ENCODE measurements at places on chromosomes 11 and 22.

DNA sequence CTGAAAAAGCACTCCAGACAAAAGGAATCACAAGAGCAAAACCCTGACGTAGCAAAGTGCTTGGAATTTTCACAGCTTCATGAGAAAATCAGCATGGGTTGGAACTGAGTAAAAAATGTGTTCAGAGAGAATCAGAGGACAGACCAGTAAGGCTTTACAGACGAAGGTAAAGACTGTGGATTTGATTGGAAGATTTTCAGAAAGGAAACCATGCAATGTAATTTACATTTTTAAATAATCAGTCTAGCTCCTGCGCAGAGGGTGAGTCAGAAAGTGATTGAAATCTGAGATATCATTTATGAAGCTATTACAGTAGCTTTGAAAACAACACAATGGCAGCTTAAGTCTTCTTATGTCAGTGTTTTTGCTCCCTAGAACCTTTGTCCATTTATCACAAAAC, 1122.3 kb downstream of the LRRC4C start:
- no peak for DNase-seq

DNA sequence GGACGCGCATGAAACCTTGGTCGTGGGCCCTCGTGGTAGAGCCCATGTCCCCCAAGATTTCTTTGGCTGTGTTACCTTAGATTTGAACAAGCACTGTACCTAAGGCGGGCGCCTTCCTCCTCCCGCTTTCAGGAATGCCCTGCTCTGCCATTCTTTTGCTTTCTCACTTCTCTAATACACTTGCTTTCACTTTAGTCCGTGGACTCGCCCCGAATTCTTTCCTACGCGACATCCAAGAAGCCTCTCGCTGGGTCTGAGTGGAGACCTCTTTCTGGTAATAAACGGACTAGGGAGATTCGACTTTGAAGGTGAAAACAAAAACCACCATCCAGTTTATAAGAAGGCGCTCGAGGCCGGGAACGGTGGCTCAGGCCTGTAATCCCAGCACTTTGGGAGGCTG, 1.2 kb upstream of the NUP50 start:
- DNase-seq = no peak

DNA sequence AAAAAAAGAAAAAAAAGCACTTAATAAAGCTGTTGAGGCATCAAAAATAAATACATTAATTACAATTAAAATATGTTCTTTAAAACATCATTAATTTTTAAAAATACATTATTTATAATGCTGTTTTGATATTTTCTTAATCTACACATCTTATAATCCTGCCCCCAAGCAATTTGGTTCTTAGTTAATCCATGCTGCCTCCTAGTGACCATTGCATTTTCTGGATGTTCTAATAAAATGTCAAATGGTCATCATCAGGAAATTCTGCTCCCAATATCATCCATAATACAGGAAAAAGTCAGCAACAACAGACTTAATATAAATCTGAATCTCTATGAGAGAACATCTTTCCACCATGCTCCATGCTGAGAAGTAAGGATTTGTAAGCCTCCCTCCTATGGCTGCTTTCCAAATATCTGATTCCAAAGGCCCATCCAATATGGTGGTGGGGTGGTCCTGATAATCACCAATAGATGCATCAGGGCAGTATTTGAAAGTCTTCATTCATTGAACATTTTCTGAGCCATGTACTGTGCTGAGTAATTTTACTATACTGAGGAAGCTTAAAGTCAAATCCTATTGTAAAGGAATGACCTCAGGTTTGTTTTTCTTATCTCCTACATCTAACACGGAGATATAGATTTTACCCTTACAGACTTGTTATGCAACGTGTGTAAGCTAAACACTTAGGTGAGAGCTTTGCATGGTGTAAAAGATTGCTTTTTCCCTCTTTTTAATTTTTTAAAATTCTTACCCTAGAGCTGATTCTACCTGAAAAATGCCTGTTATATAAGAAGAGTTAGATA, 124.7 kb upstream of the BMAL1 start:
- DNase-seq = peak; percentile 24

GRCh38 chr11:22477312-22477711, 139.1 kb downstream of the SLC17A6 start:
- no peak for DNase-seq

- DNase-seq = no peak
Measured at GRCh38 chr11:118175993-118176777, at the start of gene SCN2B. Gene SCN2B, minus strand, starts transcription at chr11:118176639. Its CDS starts 208 bp downstream, at chr11:118176431.

DNA sequence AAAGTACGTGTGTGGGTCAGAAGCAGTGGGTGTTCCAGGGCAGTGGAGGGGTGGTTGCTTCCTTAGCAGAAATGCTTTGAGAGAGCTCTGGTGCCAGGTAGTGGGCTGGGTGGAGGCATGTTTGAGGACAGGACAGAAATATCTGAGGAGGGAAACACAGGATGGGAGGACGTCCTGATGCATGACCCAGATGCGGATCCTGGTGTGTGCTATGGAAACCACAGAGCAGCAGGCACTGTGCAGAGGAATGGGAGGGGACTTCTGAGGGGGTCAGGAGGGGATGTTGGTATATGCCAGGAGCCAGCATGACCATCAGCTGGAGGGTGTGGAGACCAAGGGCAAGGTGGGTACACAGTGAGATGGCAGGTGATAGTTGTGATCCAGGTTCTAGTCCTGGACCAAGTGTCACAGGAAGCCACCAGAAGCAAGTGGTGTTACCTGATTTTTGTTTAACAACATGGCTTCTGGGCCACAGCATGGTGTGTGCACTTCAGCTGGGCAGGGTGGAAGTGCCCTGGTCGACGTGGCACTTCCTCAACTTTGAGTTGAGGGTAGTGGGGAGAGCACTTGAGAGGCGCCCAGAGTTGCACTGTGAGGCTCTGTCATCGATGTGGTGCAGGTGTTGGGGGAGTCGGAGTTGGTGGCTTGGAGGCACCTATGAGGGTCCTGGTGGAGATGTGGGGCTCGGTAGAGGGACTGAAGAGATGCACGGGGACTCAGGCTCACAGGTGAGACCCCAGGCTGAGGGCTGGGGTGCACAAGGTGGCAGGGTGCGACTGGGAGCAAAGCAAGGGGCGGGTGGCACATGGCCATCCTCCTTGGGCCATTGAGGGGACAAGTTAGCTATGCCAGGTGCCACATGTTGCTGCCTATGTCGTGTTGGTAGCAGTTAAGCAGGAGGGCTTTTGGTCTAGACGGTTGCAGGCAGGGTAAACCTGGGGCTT, 7.5 kb downstream of the DGCR8 start:
- DNase-seq = no peak

DNA sequence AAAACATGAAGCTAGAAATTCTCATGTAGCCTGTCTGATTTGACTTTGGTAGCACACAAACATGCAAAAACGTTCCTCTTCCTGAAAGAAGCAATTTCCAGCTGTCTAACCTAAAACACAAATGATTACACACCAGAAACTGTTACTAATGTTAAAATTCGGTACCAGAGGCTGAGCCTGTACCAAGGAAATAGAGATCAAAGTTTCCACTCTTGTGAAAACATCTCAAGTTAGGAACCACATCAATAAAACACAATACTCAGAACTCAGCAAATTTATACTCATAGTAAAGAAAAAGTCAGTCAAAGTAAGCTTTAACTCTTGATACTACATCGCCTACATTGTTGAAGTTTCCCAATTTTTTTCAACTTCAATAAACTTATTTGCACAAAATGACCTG, 107.8 kb downstream of the FCHSD2 start:
- DNase-seq = no peak

DNA sequence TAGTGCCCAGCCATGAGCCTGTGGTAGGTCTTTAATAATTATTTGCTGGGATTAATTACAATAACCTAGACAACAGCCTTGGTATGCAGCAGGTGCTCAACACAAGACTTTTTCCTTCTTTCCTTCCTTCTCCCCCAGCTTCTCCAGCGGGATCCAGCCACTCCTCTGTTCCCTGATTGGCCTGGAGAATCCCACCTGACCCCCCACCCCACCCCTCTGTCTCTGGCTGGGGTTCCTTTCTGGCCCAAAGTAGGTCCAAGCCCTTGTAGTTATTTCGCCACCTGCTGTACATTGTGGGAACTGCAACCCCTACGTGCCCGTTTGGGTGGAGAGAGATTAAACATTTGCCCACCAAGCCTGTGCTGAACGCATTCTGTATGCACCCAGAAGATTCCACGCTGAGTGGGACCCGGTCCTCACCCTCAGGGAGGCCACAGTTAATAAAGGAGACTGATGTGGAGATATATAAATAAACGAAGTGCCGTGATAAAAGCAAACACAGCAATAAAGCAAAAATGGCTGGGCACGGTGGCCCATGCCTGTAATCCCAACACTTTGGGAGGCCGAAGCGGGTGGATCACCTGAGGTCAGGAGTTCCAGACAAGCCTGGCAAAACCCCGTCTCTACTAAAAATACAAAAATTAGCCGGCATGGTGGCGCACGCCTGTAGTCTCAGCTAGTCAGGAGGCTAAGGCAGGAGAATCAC, 32.1 kb upstream of the DGKZ start:
- peak; percentile 64 for DNase-seq

DNA sequence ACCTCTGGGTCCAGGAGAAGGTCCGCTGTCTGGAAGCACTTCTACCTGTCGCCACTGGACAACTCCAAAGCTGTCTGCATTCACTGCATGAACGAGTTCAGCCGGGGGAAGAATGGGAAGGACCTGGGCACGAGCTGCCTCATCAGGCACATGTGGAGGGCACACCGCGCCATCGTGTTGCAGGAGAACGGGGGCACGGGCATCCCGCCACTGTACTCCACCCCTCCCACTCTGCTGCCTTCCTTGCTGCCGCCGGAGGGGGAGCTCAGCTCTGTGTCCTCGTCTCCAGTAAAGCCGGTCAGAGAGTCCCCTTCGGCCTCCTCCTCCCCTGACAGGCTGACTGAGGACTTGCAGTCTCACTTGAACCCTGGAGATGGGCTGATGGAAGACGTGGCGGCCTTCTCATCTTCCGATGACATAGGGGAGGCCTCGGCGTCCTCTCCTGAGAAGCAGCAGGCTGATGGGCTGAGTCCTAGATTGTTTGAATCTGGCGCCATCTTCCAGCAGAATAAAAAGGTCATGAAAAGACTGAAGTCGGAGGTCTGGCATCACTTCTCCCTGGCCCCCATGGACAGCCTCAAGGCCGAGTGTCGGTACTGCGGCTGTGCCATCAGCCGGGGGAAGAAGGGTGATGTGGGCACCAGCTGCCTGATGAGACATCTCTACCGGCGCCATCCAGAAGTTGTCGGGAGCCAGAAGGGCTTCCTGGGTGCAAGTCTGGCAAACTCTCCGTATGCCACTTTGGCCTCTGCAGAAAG, 31.0 kb downstream of the ZBED4 start:
- no peak for DNase-seq

DNA sequence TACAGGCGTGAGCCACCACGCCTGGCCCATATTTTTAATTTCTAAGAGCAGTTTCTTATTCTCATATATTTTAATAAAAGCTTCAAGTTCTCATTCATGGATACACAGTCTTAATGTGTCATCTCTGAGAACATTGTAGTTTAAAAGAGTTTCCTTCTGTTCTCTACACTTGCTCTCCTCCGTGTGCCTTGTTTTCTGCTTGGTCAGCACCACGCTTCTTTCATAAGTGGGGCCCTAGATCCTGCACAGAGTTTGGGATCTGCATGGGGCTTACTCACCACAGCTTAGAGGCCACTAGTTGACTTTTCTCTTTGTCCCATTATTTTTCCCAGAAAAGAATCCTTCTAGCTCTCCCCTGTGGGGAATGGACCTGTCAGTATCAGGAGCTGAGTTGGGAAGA, 58.8 kb downstream of the PPP6R2 start:
- no peak for DNase-seq

DNA sequence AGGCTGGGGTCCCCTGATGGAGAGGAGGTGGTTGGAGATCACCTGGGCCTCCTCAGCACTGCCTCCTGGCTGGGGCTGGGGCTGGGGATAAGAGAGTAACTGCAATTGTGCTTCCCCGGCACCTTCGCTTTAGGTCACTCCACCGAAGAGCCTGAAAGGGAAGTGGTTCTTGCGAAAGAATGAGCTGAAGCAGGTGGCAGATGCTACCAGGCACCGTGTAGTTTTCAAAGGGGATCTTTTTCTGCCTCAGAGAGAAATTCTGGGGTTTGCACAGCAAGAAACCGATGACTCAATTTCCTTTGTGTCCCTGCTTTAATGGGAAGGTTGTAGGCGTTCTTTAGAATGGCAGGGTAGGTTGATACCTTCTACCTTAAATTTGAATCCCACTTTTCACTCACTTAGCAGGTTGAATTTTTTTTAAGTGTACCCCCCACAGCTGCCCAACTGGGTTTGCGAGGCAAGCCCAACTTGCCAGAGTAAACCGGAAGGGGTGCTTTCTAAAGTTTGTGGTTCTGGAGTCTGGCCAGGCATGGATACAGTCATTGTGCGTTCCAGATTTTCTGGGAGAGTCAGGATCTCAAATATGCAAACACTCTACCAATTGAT, 5.3 kb downstream of the CD44 start:
- DNase-seq = no peak

GRCh38 chr11:108865406-108865805, 200.5 kb downstream of the DDX10 start:
- no peak for DNase-seq

DNA sequence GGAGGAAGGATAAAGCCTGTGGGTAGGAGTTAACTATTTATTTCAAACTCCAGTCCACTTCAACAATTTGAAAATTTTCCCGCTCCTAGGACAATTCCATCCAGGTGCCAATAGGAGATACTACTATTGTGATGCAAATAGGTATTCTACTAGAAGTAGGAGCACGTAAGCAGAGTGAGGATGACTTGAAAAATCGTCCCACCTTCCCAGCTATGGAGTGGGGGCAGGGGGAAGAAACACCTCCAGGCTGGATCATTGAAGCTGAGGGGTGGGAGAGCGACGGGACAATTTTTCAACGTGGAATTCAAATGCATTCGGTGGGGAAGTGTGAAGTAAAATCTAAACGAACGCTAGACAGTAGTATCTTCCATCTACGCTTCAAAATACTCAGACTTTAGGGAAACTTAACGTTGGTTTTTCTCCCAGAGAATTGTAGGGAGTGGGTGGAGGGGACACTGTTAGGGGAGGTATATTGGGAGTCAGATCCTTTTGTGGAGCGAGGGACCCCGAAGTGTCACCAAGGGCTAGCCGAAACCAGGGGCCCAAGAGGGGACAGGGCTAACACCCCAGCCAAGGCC, 523 bp upstream of the ARHGAP42 start:
- DNase-seq = no peak

DNA sequence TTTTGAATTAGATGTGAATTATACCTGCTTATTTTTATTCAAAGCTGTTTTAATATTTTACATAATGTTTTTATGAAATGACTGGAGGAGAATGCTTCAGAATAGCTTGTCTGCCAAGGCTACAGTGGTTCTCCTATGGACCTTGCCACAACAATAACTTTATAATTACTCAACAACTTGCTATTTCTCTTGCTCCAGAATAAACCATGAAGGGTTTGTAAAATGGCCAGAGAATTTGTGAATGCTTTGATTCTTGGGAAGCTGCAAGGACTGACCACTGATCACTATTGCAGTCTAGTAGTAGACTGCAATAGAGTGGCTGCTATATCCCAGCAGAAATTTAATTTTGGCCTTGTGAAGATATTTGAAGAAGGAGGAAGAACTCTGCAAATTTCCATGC, 199.7 kb downstream of the FAT3 start:
- DNase-seq = no peak

GRCh38 chr11:103870821-103871309, 165.6 kb upstream of the DDI1 start:
- no peak for DNase-seq

Data from NCI-H1092 (cell line).